ENCODE measurements at places on chromosomes 2 and 18. TPM values are rescaled to one million over a fixed set of nuclear protein-coding genes. Genes with fewer than 3 reads are reported as not detected.
A peak's percentile ranks its signal among the peaks of the same experiment; 100 is the strongest.

- no peak for DNase-seq
Observed at GRCh38 chr2:47201224-47201623, 46.1 kb upstream of the STPG4 start.

GRCh38 chr2:128727914-128728313 is 409.2 kb upstream of the HS6ST1 start:
- DNase-seq = peak; percentile 31

- DNase-seq = no peak
Observed at GRCh38 chr2:155633060-155633839, 699.3 kb downstream of the NR4A2 start.

The SFTPB gene
- total RNA-seq = 0.16 TPM

DNA sequence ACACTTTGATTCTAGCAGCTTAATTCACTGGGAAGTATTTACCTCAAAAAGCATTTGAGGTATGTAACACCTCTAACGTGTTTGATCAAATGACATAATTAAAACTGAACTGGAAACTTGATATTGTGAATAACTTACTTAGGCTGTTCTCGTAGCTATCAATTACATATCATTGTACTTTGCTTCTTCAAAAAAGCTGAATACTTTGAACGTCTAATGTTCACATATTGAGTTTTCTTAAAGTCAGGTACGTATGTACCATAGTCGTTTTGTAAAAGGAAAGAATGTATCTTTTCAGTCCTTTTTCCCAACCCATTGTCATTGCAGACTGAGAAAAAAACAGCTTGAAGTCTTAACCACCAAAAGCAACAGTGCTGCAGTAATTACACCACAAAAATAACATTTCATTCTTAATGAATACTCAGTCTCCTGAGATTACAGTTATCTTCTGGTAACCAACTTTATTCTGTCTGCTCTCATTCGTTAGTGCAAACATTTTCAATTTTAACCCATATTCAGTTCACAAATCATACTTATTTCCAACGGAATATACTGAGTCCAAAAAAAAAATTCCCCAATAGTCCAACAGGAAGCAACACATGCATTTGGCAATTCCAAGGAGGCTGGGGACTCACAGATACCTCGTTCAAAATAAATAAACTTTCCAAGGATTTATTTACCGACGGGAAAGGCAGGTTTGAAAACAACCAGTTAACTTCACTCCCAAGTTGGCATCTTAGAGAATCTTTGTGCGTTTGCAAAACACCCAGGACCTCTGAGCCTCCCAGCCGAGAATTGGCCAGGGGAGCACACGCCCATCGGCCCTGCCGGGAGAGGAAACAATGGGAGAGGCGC is 1.1 kb downstream of the CHN1 start:
- DNase-seq = peak; percentile 7

- no peak for DNase-seq
Observed at GRCh38 chr2:170322140-170322766, 144.3 kb downstream of the MYO3B start.

- no peak for DNase-seq
Observed at GRCh38 chr2:58089081-58089480, 42.5 kb downstream of the VRK2 start.

The IL1A gene
- 2.1 TPM for total RNA-seq

GRCh38 chr2:75480971-75481836 is 79.5 kb downstream of the EVA1A start:
- DNase-seq = peak; percentile 26

- DNase-seq = peak; percentile 0
Observed at GRCh38 chr18:53115876-53116585, 776.0 kb downstream of the DCC start.

GRCh38 chr2:12155303-12156051 is 409.0 kb downstream of the LPIN1 start:
- peak; percentile 99 for DNase-seq

- peak; percentile 9 for DNase-seq
Observed at GRCh38 chr18:43277164-43277600, at the start of gene SYT4. Gene SYT4 (minus strand): TSS chr18:43277490. CDS start chr18:43277281, 209 bp downstream.

DNA sequence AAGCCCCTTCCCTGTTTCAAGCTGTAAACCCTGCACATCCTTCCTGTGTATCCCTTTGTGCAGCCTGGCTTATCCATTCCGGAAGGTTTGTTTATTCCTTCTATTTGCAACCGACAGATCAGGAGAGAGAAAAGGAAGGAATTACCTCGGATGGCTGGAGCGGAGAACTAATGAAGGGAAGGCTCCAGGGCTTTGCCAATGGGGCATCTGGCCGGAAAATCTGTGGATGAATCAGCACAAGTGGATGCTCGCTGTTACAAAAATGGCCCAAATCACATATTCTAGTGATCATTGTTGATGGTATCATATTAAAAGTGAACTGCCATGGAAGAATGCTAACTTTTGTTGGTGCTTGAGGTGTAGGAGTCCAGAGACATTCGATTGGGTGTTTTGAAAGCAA is 97.1 kb downstream of the AQP4 start:
- no peak for DNase-seq

GRCh38 chr2:193475038-193475437 is 1280.3 kb upstream of the TMEFF2 start:
- no peak for DNase-seq

The RESP18 gene
- total RNA-seq = not detected

The GULP1 gene
- 14.6 TPM for total RNA-seq

DNA sequence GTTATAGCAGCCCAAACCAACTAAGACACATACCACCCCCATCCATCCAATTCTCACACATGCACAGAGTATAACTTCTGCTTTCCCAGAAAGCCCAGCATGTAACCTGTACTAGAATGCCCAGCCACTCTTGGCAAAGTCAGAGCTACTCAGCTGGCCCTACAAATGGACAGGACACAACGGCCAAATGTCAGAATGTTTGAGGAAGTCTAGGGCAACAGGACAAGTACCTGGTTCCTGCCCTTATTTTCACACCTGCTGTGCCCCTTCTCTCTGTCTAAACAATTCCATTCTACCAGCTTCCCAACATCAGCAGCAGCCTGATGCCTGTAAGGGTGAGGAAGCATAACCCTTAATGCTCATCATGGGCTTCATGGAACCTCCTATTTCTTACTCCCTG is 15.1 kb upstream of the BZW1 start:
- DNase-seq = no peak
